Muscle of leg (tissue), 16 donors: ENCODE measurements at places on chromosomes 2 and 18. TPM values are rescaled to one million over a fixed set of nuclear protein-coding genes. Genes with fewer than 3 reads are reported as not detected.

The PRKAG3 gene
- 19.3 TPM for total RNA-seq

- peak; percentile 32 for DNase-seq
Observed at GRCh38 chr2:26613241-26614215, 27.6 kb downstream of the CIB4 start.

The SERPINB3 gene
- not detected for total RNA-seq

DNA sequence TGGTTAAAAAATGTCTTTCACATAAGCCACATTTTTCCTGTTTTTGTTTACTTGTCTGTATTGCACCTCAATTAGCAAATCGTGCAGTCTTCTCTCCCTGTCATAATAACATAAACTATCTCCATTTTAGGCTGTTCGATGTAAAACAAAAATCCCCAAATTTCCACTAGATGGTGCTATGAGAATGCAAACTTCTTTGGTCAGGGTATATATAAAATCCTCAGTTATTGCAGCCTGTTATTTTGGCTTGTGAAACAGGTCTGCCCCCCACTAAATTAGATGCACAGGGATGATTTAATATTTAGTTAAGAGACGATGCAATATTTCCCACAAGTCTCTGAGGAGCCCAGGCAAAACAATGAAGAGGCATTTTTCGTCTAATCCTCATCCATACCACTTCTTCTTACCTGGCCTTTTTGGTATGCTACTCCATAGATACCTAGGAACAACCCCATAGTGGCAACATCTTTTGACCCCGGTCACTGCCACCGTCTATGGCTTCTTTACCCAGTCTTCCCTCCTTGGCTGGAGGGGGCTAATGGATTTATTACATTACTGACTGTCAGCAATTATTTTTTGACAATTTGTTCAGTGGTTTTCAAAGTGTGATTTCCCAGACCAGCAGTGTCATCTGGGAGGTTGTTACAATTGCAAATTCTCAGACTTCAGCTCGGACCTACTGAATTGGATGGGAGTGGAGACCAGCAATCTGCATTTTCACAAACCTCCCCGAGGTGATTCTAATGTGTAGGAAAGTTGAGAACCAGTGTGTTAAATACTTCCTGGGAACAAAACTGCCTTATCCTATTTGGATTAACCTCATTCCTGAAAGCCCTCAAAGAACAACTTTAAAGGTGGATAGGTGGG, 117.4 kb upstream of the CWC22 start:
- DNase-seq = peak; percentile 79

- DNase-seq = no peak
Observed at GRCh38 chr2:42923580-42924417, 131.4 kb upstream of the HAAO start.

DNA sequence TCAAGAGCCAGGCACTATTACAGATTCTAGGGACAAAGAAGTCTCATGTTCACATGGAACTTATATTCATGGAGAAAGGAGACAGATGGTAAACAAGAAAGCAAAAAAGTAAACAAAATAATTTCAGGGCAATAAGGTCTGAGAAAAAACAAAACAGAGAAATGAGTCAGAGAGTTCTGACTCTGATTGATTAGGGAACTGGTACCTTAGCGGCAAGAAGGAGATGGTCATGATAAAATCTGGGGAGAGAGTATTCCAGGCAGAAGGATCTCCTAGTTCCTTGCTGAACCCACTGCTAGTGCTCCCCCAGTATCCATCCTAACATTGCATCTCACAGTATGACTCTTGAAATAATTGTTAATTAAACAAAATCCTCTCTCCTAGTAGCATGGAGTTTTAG, 161.8 kb upstream of the KLF7 start:
- DNase-seq = no peak

The EGR4 gene
- total RNA-seq = not detected

DNA sequence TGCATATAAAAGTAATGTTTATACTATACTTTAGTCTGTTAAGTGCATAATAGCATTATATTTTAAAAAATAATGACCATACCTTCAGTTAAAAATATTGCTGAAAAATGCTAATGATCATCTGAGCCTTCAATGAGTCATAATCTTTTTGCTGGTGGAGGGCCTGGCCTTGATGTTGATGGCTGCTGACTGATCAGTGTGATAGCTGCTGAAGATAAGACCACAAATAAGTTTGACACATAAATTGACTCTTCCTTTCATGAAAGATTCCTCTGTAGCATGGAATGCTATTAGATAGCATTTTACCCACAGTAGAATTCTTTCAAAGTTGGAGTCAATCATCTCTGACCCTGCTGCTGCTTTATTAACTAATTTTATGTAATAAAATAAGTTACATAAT, 128.4 kb upstream of the CCDC85A start:
- no peak for DNase-seq

DNA sequence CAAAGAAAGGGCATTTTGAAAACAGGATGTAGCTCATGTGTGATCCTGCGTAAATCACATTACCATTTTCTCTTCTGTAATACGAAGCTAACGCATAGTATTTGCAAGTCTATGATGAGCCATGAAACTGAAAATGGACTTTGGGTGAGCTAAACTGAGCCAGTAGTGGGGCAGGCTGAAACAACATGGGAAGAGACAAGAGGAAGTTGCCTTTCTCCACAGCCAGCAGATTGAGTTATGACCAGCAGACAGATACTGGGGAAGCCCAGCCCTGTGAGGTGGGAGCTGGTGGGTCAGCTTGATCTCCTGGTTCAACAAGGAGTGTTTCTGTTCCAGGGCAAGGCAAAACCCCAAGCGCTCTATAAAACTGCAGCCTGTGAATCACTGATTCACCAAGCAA, 11.8 kb downstream of the CYRIA start:
- DNase-seq = peak; percentile 61

The SF3B1 gene
- 253 TPM for total RNA-seq

The AQP4 gene
- total RNA-seq = 0.58 TPM

DNA sequence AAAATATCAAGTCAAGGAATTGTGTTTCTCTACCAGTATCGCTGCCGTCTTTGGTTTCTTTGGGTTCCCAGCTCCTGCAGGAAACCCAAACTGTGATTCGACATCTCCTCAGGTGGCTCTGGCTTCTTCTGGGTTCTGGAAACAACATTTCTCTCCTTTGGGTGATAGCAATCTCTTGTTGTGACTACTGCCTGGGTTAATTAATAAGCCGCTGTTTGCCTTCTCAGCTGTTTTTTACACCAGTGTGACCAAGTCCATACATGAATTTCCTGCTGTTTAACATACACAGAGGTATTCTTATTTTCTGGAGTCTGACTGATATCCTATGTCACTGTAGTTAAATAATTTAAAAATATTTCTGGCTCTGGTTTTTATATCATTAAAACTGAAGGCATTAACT, 112.5 kb upstream of the DCC start:
- DNase-seq = no peak

- no peak for DNase-seq
Observed at GRCh38 chr2:155389224-155389623, 690.7 kb downstream of the KCNJ3 start.

- no peak for DNase-seq
Observed at GRCh38 chr2:241065355-241065803, 36.7 kb downstream of the MTERF4 start.

- no peak for DNase-seq
Observed at GRCh38 chr18:76398295-76398694, 96.7 kb downstream of the ZNF516 start.

The TM4SF20 gene
- not detected for total RNA-seq

DNA sequence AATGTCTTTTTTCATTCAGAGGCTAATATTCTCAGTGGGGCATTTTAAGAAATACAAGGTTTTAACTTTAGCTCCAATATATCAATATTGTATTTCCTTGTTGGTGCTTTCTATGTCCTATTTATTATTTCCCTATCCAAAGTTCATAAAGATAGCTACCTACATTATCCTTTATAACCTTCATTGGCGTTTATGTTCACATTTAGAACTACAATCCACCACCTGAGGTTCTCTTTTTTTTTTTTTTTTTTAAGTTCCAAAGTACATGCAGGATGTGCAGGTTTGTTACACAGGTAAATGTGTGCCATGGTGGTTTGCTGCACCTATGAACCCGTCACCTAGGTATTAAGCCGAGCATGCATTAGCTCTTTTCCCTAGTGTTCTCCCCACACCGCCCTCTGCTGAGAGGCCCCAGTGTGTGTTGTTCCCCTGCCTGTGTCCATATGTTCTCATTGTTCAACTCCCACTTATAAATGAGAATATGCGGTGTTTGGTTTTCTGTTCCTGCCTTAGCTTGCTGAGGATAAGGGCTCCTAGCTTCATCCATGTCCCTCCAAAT, 694.6 kb downstream of the SUCLG1 start:
- DNase-seq = no peak

DNA sequence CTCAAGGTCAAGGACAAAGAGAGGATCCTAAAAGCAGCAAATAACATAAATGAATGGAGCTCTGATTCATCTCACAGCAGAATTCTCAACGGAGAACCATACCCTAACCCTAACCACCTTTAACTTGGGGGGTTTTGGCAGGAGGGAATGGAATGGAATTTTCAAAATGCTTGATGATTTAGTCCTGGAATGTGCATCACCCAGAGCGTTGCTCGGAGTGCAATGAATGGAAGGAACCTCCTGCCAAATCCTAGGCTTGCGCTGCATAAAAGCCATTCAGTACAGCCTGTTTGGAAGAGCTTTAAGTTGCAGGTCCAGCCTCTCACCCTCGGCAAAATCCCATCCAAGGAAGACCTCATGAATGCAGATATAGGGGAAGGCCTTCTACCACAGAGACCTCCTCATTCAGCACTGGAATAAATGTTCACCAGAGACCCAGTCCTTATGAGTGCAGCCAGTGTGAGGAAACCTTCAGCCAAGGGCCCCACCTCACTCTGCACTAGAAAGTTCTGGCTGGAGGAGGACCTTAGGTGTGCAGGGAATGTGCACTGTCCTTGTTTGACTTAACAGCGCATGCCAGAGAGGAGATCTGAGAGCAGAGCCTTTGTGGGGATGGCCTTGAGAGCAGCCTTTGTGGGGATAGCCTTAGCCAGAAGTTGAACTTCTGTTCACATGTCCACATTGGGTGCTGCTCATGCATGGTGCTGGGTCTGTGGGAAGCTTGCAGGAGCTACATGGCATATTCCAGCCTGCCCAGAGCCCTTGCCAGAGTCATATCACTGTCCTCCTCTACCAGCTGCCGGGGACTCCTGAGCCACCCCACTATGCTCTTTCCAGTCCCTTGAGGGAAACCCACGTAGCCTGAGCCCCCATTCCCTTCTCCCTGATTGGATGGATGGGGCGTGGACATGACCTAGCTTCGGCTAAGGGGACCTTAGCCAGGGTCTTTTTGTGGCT, 30.5 kb downstream of the ASB1 start:
- peak; percentile 25 for DNase-seq

- DNase-seq = peak; percentile 89
Observed at GRCh38 chr2:229313591-229313990, 42.5 kb upstream of the PID1 start.

The RFTN2 gene
- total RNA-seq = 24.9 TPM

DNA sequence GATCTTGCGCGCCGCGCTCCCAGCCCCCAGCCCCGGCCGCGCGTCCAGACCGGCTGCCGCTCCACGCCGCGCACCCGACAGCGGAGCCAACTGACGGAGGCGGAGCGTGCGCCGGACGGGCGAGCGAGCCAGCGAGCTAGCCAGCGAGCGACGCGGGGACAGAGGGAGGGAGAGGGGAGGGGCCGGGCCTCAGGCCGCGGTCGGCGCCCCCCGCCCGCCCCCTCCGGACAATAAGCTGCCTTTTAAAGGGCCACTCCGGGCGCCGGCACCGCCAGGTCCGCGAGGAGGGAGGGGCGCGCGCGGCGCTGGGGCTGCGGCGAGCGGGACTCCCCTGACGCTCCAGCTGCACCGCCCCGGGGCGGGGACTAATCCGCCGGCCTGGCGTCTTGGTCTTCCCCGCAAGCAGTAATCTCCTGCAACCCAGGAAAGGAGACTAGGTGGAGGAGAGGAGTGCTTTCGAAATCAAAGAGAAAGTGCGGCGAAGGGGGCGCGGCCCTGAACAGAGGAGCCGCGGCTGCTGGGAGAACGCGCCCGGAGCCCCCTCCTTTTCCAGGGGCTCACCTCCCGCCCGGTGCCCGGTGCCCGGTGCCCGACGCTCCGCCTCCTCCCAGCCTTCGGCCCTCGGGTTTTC, at the start of gene BIN1:
TSS of gene BIN1 (minus strand) at position 164 of the 631 bp plus-strand sequence. CDS start 211 bp downstream, outside the sequence.
- peak; percentile 98 for DNase-seq

DNA sequence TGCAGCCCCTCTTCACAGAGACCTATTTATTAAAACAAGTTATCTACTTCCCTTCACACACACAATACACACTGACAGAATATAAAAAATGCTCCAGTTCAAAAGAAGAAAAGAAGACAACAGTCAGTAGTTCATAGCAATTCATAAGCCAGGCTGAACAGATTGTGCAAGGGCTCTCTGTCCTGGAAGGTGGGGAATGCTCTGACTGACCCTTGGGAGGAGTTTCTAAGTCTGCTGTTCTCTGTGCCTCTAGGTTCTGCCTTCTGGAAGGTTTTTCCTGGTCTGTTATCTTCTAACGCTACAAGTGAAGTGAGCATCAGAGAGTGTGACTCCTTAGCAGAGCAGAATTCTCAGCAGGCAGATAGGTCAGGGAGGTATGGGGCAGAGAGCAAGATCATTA, 35.7 kb downstream of the SP3 start:
- no peak for DNase-seq

GRCh38 chr2:80467262-80467811, 162.8 kb upstream of the LRRTM1 start:
- DNase-seq = no peak

- DNase-seq = no peak
Observed at GRCh38 chr18:76429262-76430126, 65.5 kb downstream of the ZNF516 start.

DNA sequence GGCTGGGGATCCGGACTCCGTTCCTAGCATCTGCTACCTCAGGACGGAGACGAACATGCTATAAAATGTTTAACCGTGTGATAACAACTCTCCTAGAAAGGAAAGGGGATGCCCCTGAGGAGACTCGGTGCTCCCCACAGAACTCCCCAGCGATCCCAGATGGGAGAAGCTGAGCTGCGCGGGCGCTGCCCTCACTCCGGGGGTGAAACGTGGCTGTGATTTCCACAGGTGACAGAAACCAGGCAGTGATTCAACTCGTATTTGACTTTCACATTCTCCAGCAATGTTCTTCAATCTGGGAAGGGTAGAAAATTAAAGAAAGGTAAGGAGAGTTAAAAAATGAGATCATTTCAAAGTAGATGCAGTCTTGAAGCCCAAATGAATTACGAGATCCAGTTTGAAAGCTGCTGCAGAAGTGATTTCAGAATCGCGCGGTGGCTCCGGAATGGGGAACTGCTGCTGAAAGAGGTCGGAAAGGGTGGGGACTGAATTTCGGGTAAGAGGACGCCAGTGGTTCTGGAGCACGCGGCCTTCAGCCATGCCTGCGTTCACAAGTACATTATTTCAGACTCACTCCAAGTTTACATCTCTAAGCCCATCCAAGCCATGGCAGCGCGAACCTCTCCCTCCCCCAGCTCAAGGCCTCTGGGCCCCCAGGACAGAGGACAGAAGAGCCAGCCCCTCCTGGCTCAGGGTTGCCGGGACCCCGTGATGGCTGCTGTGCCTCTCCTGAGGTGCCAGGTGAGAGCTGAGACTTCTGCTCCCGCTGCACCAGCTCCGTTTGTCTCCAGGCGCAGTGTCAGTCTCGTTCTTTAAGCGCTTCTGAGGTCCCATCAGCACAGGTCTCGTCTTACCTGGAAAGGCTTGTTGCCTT, 39.5 kb downstream of the ADNP2 start:
- DNase-seq = peak; percentile 26

GRCh38 chr2:235534678-235535422, 41.0 kb downstream of the AGAP1 start:
- DNase-seq = no peak

The FAP gene
- 89.1 TPM for total RNA-seq

The NEDD4L gene
- 24.8 TPM for total RNA-seq

GRCh38 chr18:32553640-32554365, 83.1 kb upstream of the GAREM1 start:
- DNase-seq = no peak
